Endothelial cell (in vitro differentiated cells): ENCODE measurements at places on chromosomes 4 and X.

GRCh38 chr4:153497091-153497531 lies 31.0 kb downstream of the TMEM131L start:
- H3K27me3 ChIP-seq, result peaks cover 3% of the 10 kb centered on the region
- no peak for DNase-seq
- H3K4me1 ChIP-seq, result peaks cover 24% of the 10 kb centered on the region

- H3K4me1 ChIP-seq, result no peaks in the 10 kb centered on the region
- H3K36me3 ChIP-seq, result peaks cover 9% of the 10 kb centered on the region
- no peak overlapping the region for H3K4me3 ChIP-seq
- H3K27ac ChIP-seq, result no peak overlapping the region
Observed at GRCh38 chrX:153693216-153694086, 5.7 kb downstream of the SLC6A8 start.

DNA sequence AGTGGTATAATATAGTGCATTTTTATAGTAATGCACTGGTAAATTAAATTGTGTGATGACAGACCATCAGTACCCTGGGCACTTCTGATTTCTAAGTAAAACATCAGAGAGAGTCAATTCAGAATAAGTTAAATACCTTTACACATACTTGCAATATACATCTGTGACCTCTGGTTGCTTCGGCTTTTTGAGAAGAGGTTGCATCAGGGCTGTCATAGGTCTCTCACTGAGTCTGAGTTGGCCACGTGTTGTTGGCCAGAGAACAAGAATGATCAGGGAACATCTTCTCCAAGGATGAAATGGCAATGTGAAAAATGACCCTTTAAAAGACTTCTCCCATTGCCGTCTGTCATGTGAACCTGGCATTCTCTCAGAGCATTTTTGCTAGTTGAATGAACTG lies 36.9 kb upstream of the PUDP start:
- H3K4me1 ChIP-seq, result no peaks in the 10 kb centered on the region
- H3K27me3 ChIP-seq, result no peaks in the 10 kb centered on the region
- no peak for DNase-seq
- no peak overlapping the region for H3K27ac ChIP-seq
- no peaks in the 10 kb centered on the region for H3K36me3 ChIP-seq

DNA sequence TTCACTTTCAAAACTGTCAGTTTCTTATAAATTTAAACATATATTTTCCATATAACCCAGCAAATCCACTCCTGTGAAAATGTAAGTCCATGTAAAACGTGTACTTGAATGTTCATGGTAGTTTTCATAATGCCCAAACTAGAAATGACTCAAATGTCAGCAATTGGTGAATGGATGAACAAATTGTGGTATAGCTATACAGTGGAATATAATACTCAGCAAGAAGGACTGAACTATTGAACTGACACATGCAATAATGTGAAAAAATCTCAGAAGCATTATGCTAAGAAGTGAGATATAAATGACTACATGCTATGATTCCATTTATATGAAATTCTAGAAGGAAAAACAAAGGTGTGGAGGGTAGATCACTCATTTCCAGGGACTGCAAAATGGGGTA lies 52.2 kb downstream of the USP53 start:
- no peaks in the 10 kb centered on the region for H3K27me3 ChIP-seq
- H3K27ac ChIP-seq, result peak overlapping the region; percentile 27
- DNase-seq, result no peak
- H3K4me1 ChIP-seq, result no peaks in the 10 kb centered on the region
- H3K36me3 ChIP-seq, result peaks cover 7% of the 10 kb centered on the region

DNA sequence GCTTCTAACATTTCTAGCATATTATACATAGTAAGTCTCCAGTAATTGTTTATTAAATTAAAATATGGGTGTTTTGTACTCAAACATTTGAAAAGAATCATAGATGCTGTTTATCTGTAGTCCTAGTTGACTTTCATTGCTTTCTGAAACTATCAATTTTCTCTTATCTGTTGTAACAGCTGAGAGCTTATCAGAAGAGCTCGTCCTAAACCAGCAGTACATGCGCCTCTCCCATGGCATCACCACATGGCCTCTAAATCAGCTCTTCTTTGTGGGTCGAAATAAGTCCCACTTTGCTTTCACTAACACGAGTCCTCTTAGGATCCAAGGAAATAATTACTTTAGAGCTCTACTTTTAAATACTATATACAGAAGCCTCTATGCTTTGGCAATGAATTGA lies 55.1 kb downstream of the PPP3CA start:
- H3K27ac ChIP-seq, result no peak overlapping the region
- H3K27me3 ChIP-seq, result peaks cover 2% of the 10 kb centered on the region

DNA sequence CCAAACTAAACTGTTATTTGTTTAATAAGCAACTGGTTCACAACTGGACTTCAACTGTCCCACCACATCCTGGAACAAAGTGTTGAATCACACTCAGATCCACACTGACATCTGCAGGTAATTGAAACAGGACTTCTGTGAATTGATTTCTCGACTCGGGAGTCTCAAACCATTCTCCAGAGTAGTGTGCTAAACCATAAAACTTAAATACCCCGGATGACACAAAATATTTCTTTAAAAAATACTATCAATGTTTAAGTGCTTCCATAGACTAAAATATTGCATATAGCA lies 95.4 kb upstream of the PLAC1 start:
- DNase-seq, result no peak
- peaks cover 12% of the 10 kb centered on the region for H3K4me1 ChIP-seq
- no peak overlapping the region for H3K4me3 ChIP-seq
- H3K27ac ChIP-seq, result no peak overlapping the region
- no peaks in the 10 kb centered on the region for H3K27me3 ChIP-seq

- H3K4me3 ChIP-seq, result no peak overlapping the region
- H3K27me3 ChIP-seq, result no peaks in the 10 kb centered on the region
- H3K27ac ChIP-seq, result no peak overlapping the region
- peak; percentile 72 for DNase-seq
- peaks cover 7% of the 10 kb centered on the region for H3K36me3 ChIP-seq
Observed at GRCh38 chrX:103687073-103687695, 685 bp upstream of the MORF4L2 start.

GRCh38 chr4:160795216-160795615 lies 1368.6 kb downstream of the FSTL5 start:
- no peaks in the 10 kb centered on the region for H3K36me3 ChIP-seq
- no peak overlapping the region for H3K4me3 ChIP-seq
- DNase-seq, result no peak
- no peaks in the 10 kb centered on the region for H3K4me1 ChIP-seq
- no peak overlapping the region for H3K27ac ChIP-seq
- H3K27me3 ChIP-seq, result no peaks in the 10 kb centered on the region
